ENCODE measurements at places on chromosomes 2 and 18.

- DNase-seq = no peak
These were observed 47.0 kb upstream of the AFF3 start for GRCh38 chr2:100189387-100189786.

GRCh38 chr2:175111200-175111657, 56.8 kb downstream of the ATF2 start:
- DNase-seq = peak; percentile 57

DNA sequence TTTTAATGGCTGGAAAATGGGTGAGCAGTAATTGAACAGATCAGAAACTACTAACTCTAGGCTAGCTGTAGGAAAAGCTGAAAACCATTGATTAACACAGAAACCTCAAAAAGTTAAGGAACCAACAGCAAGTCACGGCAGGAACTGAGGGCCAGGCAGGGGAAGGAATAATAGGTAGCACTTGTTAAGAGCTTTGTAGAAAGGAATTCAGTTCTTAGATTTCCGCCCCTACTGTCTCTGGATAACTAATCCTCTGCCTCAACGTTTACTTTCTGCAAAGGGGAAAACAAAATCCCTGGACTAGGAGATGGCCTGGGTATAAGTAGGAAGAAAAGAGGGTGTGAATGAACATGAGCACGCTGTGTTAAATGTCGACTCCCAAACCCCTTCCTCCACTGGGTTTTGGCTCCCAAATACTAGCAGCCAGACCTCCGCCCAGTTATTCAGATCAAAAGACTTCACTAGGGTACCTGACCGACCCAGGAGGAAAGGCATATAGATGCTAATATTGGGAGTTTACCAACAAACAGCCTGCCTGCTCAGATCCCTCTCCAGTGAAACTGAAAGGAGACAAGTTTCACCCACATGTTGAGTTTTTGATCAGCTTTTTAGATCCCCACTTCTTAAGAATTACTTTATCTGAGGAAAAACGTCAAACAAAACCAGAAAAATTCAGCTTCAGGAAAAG, 12.4 kb downstream of the SMAD2 start:
- no peak for DNase-seq

GRCh38 chr2:172308253-172308935, 119.0 kb upstream of the ITGA6 start:
- no peak for DNase-seq

DNA sequence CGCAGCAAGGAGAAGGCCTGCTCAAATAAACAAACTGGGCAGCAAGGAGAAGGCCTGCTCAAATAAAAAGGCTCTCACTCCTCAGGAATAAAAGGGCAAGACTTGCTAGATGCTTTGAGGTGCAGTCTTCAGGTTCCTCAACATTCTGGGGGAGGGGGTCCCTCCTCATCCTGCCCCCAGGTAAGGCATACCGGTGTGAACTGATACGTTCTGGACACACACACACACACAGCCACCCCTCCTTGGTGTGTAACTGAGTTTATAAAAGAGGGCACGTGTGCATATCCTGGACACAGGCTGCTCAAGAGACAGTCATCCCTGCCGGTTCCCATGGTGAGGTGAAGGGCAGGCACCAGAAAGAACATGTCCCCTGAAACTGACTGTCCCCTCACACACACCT, 4.5 kb downstream of the TEX261 start:
- no peak for DNase-seq

DNA sequence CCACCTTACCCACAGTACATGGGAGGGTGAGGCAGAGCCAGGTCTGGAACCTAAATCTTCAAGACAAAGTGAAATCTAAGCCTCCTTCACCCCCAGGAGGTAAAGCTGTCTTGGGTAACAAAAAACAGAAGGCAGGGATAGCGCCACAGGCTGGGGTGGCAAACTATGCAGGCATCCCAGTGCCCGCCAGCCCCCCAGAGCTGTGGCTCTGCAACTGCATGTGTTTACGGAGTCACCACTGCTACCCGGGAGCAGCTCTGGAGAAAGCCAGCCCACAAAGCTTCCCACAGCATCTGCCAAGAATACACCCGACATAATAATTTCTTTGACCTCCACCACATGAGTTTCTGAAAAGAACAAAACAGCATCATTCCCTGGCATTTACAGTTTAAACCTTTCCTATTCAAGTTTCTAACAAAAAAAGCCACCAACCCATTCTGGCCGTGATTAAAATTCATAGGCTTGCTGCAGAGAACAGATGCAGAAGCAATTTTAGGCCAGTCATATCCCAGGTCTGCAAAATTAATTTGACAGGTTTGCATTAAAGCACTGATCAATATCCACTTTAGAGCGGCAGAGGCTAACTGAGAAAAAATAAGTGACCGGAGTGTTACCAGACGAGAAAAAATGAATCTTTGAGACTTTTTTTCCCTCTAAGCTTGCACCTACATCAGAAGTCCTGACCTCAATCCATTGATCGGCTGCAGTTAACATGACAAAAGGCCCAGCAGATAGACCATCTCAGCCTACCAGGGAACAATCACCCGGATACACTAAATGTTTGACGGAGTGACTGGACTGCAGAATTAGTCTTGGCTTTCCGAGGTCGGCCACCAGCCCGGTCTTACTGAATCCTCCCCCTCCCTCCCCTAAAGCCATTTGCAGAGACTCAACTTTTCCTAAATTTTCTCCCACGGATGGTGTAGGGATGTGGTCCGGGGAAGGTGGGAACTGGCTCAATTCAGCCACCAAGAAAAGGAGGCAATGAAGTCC, 309.6 kb upstream of the SKOR2 start:
- no peak for DNase-seq

DNA sequence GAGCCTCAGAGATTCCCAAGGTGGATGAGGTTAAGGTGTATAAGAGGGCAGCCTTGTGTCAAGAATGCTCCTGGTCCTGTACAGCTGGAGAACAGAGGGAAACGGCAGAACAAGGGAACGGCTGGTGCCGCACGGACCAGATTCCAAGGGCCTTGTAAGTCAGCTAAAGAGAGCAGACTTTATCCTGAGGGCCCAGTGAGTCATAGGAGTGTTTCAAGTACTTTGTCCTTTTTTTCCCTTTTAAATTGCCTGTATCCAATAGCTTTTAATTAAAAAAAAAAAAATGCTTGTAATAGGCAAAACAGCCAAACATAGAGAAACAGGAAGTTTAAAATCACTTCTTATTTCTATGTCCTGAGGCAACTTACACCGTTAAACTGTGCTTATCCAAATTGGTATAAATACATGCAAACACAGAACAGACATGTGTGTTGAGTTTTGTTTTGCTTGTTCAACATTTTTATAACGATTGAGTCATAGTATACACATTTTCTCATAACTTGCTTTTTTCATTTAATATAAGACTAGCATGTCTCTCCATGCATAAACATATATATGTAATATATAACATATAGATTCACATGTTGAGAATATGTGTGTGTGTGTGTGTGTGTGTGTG, 42.1 kb upstream of the EVA1A start:
- DNase-seq = peak; percentile 71

DNA sequence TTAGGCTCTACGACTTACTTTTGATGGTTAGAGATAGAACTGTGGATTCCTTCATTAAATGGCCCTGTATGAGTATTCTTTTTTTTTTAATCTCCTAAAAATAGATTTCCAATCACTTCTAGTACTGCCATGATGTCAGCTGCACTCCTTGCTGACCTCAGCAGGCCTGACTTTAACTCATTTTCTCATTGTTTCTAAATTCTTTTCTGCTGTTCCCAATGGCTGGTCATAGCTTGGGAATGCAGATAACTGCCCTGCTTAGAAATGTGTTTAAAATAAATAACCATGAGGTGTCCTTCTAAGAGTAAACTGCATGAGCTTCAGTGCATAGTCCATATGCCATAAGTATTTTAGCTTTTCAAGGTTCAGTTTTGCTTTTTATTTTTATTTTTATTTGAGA, 15.7 kb downstream of the CCDC85A start:
- peak; percentile 62 for DNase-seq

DNA sequence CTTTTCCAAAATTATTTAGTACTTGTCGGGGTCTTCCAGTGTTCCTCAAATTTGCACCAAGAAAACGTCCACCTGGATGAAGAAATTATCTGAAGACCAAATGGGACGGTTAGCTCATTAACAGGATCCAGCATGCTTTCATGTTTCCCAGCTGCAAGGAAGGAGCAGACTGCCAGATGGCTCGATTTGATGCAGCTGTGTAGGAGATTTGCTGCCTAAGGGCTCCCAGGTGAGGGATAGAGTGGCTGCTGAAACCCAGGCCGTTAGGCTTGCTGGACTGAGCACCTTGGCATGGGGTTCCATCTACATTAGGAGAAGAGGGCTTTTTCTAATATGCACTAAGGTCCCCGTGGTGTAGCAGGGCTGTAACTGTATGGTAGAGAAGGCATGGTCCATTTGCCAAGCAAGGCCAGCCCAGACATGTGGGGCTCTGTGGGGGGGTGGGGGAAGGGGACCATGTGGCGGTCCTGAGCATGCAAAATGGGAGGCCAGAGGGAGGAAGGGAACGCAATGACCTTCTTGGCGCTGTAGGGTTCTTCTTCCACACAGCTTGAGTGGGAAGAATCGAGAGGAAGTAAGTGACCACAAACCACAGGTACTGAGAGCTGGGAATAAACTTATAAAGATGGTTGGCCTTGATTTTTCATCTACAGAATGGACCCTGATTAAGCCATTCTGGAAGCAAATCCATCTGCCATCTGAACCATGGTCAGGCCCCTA, 144.0 kb downstream of the TMEM163 start:
- DNase-seq = no peak

DNA sequence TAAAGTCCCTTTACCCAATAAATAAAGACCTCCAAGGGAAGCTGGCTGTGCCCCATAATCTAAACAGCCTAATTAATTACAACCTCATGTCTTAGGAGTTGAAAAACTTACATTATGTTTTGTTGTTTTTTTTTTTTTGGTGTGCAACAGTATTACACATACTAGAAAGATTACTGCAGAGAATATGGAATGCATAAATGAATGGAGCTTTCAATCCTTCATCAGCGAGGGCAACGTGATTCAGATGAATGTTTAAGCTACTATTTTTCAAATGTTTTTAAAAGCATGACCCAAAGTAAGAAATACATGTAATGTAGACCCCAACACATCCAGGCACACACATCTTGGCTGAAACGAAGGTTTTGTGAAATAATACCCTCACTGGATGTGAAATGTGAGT, 167.1 kb upstream of the FN1 start:
- DNase-seq = no peak

GRCh38 chr2:170892391-170892951, 36.6 kb upstream of the GORASP2 start:
- peak; percentile 13 for DNase-seq

GRCh38 chr2:85012855-85013254, 41.9 kb downstream of the KCMF1 start:
- no peak for DNase-seq

DNA sequence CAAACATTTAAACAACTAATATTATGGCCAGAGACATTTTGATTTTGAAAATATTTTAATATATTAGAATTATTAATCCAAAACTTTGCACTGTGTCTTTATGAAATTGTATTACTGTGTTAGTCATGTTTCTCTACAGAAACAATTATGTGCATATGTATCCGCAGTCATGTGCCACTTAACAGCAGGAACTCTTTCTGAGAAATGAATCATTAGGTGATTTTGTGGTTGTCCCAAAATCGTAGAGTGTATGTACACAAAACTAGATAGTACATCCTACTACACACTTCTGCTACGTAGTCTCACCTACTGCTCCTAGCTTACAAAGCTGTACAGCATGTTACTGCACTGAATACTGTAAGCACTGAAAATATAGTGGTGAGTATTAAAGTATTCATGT, 479.2 kb upstream of the DSEL start:
- DNase-seq = peak; percentile 2

- no peak for DNase-seq
These were observed 24.3 kb downstream of the CERS6 start for GRCh38 chr2:168480356-168480755.

DNA sequence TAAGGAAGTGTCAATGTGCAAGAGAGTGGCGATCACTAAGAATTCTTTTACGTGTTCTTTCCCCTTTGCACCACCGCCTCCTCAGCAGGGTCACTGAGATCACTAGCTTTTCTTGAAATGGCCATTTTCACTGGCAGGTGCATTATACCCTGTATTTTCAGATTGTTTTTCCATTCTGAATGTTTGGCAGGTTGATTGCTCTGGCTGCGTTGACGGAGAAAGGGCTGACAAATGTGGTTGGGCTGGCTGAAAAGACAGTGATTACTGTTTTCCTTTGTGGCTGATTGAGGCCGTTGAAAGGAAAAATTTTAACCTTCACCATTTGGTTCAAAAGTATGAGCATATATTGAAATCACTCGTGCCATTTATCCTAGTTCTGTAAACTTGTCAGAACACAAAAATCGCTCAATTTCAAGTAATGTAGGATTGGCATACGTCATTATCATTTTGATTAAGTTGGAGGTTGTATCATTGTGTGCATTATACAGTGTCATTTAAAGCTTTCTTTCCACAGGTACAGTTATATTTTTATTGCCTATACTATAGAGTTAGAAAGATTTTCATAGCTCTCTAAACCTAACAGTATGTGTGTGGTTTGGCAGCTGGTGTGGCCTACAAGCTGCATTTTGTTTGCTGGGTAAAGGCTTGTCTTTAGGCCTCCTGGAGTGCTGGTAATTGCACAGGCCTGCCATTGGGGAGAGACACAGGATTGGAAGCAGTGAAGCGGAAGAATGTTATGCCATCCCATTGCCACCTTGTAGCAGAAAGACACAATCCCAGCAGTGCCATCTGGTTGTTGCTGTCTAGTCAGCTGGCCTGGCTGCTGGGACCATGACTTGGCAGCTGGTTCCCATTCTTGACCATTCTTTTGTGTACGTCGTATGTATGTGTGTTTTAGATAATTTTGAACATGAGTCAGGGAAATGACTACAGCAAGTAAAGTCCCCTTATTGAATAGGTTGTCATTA, 36.7 kb downstream of the DYNC1I2 start:
- peak; percentile 25 for DNase-seq

DNA sequence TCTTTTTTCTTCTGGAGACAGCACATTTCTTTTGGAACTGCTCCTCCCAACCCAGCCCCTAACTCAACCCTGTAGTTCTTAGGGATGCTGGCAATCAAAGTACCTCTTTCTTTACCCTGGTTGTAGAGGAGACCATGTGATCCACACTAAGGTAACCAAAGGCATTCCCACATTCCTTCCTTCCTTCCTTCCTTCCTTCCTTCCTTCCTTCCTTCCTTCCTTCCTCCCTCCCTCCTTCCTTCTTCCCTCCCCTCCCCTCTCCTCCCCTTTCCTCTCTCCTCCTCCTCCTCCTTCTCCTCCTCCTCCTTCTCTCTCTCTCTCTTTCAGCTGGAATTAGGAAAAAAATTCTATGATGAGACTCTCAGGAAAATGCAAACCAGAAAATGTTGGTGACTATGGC, 13.8 kb upstream of the RAPH1 start:
- no peak for DNase-seq

GRCh38 chr2:159209341-159210306, 76.9 kb downstream of the WDSUB1 start:
- DNase-seq = no peak
